ENCODE measurements at places on chromosomes 2 and 18.
A peak's percentile ranks its signal among the peaks of the same experiment; 100 is the strongest.

- no peak for DNase-seq
These were observed 73.4 kb downstream of the PLEKHM3 start for GRCh38 chr2:207951734-207952470.

GRCh38 chr18:66734451-66734850, 130.6 kb upstream of the CDH19 start:
- DNase-seq, result no peak

DNA sequence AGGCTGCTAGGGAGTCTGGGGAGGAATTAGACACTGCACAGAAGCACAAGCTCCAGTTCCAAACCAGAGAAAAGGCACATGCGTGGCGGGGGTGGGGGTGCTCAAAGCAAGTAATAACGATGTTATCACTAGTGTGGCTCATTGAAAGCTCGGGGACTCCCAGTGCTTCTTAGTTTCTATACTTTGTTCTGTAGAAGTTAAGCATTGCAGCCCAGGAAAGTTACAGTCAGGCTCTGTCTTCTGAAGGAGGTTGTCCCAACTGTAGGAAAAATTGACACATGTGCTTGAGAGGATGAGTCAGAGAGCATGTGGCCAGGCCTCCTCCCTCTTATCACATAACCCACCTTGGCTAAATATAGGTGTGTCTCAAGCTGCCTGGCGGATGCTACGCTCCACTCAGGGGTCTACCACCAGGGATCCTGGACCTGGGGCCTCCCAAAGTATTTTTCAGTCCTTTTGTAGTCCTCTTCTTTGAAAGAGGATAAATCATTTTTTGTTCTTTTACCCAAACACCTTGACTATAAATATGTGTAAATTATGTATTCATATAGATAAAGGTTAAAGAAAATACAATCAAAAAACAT, 3.8 kb downstream of the GALNT5 start:
- DNase-seq, result peak; percentile 44

- DNase-seq, result no peak
These were observed 6.0 kb downstream of the ANKRD44 start for GRCh38 chr2:197304556-197305011.

GRCh38 chr2:211306929-211307328, 750.5 kb downstream of the CPS1 start:
- no peak for DNase-seq

- no peak for DNase-seq
These were observed 311.7 kb upstream of the PKDCC start for GRCh38 chr2:41736105-41736567.

GRCh38 chr2:45199973-45200372, 190.7 kb upstream of the SIX2 start:
- no peak for DNase-seq

DNA sequence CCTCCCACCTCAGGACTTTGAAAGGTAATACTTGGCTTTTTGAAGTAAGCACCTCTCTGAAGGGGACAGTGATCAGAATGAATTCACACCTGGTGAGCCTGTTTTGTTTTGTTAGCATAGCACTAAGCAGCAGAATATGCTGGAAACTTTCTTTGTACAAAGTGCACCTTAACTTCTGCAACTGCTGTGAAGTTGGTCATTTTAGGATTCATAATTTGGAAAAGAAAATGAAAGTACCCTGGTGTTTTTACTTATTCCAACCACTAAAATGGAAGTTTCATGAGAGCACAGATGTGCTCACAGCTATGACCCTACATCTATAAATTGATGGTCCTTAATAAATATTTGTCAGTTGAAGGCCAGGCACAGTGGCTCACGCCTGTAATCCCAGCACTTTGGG, 257.8 kb upstream of the STON1 start:
- DNase-seq, result no peak

GRCh38 chr2:83579507-83579906, 879.6 kb downstream of the SUCLG1 start:
- no peak for DNase-seq

GRCh38 chr2:107392241-107392704, 434.4 kb upstream of the RGPD4 start:
- no peak for DNase-seq

- DNase-seq, result no peak
These were observed 50.5 kb downstream of the ZNF532 start for GRCh38 chr18:58915006-58915799.

DNA sequence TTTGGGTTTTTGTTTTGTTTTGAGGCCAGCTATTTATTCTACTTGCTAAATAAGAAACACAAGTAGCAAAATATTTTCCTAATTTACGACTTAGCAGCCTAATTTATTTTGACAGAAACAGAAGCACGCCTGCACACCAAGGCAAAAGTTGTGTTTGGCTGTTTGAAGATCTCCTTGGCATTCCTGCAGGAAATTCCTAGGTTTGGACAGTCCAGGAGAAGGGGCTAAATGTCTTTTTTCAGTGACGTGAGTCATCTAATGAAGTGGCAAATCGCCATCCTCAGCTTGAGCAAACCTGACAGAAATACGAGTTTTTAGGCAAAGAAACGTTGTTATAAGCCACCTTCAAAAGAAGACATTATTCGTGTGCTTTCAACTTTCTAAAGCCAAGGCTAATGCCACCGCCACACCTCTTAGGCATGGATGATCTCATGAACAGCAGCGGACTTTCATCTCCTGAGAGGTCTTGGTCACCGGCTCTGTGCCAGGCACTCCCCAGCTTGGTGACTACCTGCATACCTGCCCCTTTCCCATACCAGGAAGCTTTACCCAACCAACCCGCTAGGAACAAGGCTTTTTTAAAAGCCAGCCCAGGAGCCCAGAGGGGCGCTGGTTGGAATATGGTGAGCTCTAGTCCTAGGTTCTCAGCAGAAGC, 30.9 kb downstream of the STK39 start:
- DNase-seq, result no peak

DNA sequence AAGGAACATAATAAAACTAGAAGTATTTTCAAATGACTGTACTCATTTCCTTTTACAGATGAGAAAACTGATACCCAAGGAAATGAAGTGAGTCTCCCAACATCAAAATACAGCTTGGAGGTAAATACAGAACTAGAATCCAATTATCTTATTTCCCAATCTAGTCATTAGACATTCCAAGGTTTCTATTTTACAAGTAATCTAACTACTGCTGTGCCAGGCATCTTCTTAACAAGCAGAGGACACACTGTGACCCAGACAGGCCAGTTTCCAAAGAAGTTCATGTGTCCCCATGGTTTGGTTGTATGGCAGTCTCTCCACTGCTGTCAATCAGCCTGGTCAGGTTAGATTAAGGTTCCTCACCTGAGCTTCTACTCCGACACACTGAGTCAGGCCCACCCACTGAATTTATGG, 143.5 kb downstream of the THADA start:
- DNase-seq, result no peak

DNA sequence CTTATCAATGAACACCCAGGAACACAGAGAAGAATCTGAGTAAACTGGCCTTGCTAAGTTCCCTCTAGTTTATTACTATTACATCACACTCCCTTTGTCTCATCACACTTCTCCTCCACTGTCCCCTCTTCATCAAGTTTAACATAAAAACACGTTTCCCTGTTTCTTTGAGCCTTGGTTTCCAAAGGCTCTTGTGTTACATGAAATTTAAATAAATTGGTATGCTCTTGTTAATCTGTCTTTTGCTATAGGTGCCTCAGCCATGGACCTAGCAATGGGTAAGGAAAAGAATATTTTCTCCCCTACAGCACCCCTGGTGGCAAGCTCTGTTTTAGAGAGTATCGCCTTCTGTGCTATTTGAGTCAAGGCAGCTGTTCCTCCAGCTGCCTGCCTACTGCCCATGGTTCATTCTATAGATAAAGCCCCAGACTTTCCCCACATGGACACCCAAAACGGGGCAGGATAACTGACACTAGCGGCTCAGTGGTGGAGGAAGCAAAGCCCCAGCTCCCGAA, 31.8 kb downstream of the TGIF1 start:
- DNase-seq, result no peak

DNA sequence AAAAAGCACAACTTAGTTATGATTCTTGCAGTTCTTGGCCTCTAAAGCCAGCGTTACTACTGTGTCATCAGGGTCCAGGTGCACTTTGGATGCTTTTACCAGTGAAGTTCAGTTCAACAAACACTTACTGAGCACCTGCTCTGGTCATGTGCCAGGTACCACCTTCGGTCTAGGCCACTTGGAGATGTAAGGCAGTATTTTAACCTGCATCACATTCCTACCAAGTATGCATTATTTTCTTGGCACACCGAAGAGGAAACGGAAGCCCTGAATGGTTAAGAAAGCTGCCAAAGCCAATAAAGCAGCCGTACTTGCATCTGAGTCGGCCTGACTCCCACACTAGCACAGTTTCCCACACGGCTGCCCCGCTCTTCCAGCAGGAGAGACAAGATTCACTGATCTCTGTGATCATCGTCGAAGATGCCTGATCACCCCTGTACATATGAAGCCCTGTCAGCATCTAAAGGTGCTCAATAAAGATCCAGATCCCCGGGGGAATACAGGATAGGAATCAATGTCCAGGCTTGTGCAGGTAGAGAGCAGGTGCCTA, 427.1 kb downstream of the EIPR1 start:
- DNase-seq, result no peak

DNA sequence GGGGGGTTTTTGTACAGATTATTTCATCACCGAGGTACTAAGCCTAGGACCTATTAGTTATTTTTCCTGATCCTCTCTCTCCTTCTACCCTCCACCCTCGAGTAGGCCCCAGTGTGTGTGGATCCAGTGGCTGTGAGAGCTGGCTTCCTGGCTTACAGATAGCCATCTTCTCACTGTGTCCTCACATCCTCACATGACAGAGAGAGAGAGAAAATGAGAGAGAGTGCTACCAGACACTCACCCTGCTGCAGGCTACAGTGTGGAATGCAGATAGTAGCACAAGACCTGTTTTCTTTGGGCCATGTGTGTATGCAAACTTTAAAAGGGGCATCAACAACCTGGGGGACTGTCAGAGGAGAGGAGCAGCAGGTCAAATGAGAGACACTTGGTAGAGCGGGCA, 9.5 kb downstream of the KCNK3 start:
- no peak for DNase-seq

DNA sequence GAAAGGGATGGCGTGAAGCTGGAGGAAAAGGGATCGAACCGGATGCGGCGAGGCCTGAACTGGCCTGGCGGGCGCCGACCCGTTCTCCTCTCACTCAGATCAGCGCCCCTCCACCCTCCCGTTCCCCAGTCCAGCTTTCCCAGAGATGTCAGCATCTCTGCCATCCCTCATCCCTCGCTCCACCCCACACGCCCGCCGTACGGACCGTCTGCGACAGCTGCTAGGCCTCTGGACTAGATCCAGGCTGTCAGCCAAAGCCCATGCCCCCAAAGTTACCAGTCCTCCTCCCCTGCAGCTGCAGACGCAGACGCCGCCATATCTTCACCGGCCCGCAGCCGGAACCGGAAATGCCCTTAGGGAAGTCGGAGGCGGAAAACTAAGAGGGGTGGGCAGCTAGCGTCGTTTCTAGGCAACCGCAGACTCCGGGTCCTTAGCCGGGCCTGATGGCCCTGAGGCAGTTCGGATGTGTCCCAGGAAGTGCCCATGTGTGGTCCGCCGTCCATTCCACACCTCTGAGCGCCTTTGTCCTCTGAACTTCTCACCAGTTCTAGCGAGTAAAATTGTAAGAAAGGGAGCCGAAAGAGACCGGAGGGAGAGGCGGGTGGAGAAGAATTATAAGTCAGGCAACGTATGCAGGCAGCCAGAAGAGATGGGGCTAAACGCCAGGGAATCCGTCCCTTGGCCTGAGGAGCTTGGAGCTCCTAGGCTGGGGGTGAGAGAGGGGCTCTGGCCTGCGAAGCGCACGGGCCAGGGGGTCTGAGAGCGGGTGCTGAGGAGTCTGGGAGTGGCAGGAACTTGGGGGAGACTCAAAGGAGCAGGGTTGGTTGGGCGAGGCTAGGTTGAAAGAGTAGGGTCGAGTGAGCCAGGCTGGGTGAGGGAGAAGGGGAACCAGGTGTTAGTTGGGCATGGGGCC, at the start of the genes RNF25 and STK36:
TSS of gene RNF25 (minus strand) at position 349 of the 913 bp plus-strand sequence. CDS start at position 317, 32 bp downstream.
TSS of gene STK36 (plus strand) at position 433 of the 913 bp plus-strand sequence. CDS start 744 bp downstream, outside the sequence.
- DNase-seq, result peak; percentile 72

DNA sequence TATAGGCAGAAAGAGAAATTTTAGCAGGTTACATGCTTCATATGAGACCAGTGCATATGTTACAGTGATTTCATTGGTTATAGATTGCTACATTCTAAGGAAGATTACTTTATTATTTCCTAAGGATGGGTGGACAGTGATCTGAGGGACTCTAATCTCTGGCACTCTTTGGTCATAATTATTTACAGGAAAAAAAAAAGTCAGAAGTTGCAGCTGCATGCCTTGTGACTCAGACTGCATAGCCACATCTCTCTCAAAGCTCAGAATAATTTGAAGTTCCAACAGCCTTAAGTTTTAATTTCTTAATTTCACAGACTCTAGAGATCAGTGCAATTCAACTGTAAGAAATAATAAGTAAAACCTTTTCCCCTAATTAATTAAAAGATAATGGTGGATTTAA, 27.1 kb upstream of the BARD1 start:
- DNase-seq, result no peak

DNA sequence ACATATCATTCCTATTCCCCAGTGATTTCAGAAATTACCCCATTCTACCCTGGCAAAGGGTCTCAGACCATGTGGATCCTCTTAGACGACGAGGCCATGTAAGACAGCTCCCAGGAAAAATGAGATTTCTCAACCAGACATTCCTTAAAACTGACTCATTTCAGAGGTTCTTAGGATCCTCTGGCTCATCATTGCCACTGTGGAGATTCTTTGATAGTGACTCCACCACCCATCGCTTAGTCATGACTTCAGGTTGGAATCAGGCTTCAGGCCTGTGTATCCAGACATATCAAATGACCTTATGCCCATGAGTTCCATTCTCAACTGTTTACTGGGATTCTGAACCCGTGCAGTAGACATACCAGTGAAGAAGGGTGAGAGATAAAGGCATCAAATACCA, 245.6 kb upstream of the TCF4 start:
- DNase-seq, result no peak

GRCh38 chr2:99841749-99842148, 300.6 kb downstream of the AFF3 start:
- no peak for DNase-seq

GRCh38 chr2:127324635-127325034, 30.7 kb upstream of the ERCC3 start:
- DNase-seq, result no peak

GRCh38 chr2:74555610-74556103, 1.1 kb downstream of the DOK1 start:
- DNase-seq, result no peak

DNA sequence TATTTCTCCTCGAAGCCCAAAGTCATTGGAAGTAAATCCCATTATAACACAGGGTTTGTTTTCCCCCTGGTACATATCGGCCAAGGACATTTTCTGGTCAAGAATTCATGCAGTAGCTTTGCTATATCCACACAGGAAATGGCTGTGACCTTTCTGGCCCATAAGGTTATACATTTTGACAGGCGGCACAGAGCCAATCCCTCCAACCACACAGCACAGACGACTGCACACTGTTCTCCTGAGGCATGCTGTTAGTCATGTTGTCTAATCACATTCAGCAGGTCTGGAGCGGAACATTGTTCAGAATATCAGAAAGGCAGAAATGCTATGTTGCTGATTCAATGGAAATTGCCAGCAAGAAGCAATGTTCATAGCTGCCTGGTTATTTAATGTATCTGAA, 742.3 kb upstream of the SLC8A1 start:
- DNase-seq, result no peak

- no peak for DNase-seq
These were observed 59.7 kb downstream of the XDH start for GRCh38 chr2:31354837-31355236.
